ENCODE measurements at places on chromosomes 16 and 17. TPM values are rescaled to one million over a fixed set of nuclear protein-coding genes. Genes with fewer than 3 reads are reported as not detected.

Gene SF3B3
- total RNA-seq = 137 TPM

- no peak for DNase-seq
These were observed 331.4 kb upstream of the WSB1 start for GRCh38 chr17:26962255-26963162.

GRCh38 chr17:68382582-68383085 lies 74.7 kb downstream of the WIPI1 start:
- no peak for DNase-seq

- DNase-seq = no peak
These were observed 243.9 kb downstream of the CA10 start for GRCh38 chr17:51914577-51914976.

DNA sequence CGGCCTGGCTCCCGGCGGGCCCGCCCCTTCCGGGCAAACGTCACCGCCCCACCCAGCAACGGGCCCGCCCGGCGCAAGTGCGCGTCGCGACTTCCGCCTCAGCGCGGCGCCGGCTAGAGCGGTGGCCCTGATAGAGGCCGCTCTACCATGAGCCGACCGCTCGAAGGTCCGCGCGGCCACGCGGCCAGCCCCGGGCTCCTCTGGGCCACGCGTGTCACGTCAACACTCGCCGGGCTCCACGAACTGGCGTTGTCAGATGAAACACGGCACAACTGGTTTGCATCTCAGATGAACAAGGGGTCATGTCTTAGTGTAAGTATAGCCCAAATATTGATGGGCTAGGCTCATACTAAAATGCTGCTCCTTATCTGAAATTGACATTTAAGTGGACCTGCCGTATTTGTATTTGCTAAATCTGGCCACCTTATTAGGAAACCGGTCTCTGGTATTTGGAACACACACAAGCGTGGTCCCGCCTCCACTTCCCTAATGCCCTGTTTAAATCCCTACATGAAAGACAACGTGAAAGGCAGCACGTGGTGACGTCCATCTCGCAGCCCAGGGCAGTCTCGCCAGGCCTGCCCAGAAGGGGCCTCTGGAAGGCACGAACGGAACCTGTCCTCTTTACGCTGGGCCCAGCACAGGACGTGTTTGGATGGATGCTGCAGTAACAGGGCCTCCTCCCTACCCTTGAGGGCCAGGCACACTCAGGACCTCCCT lies at the start of gene ZNF598:
ZNF598 (minus strand) TSS at position 31 of the 720 bp plus-strand sequence.
- DNase-seq = peak; percentile 93

Gene TBC1D3C
- not detected for total RNA-seq

DNA sequence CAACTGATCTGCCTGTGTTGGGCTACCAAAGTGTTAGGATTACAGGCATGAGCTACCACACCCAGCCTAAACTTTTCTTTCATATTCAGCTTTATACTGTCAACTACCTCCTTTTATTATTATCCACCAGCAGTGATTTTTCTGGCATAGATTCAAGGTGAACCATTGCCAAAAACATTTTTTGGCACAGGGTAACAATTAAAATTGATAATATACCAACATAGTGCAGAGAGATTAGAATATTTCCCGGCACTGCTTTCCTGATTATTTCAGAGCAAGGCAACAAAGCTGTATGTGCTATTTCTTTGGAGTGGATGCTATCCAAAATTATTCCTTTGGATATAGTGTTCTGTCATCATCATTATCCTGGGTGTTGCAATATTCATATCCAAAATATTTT lies 781.6 kb upstream of the SOX9 start:
- no peak for DNase-seq

- no peak for DNase-seq
These were observed 722.9 kb upstream of the EEF2KMT start for GRCh38 chr16:5820472-5820871.

DNA sequence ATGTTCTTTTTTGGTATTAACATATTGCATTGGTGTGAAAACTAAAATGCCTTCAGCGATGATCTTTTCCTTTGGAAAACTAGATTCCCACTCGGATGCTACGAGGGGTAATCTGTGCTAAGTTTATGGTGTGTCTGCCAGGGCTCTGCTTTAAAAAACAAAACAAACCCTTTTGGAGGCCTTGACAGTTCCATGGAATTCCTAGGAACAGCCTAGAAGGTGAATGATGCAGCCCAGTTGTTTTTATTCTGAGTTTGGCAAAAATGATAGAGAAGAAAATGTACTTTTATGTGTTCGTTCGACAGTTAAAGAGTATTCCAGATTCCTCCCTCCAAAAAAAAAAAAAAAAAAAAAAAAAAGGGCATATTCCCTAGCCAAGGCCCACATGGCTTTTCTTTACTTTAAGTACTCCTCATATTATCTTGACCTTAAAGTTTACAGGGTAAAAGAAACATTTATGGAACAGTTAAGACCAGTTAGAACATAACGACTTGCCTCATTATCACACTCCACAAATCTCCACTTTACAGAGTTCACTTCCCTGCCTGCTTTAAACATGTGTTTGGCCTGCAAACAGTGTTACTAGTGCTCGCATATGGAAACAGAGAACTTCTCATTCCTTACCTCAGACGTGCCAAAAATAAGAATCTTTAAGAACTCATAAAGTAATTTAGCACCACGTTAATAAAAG lies 159.1 kb downstream of the WWOX start:
- DNase-seq = peak; percentile 54

- DNase-seq = peak; percentile 39
These were observed 3.2 kb upstream of the PER1 start for GRCh38 chr17:8155231-8155995.

Gene MATCAP1
- 14.1 TPM for total RNA-seq

Gene GNG13
- total RNA-seq = not detected

Gene KRTAP2-2
- total RNA-seq = not detected

- peak; percentile 38 for DNase-seq
These were observed 943 bp downstream of the CNTROB start for GRCh38 chr17:7932949-7933348.

DNA sequence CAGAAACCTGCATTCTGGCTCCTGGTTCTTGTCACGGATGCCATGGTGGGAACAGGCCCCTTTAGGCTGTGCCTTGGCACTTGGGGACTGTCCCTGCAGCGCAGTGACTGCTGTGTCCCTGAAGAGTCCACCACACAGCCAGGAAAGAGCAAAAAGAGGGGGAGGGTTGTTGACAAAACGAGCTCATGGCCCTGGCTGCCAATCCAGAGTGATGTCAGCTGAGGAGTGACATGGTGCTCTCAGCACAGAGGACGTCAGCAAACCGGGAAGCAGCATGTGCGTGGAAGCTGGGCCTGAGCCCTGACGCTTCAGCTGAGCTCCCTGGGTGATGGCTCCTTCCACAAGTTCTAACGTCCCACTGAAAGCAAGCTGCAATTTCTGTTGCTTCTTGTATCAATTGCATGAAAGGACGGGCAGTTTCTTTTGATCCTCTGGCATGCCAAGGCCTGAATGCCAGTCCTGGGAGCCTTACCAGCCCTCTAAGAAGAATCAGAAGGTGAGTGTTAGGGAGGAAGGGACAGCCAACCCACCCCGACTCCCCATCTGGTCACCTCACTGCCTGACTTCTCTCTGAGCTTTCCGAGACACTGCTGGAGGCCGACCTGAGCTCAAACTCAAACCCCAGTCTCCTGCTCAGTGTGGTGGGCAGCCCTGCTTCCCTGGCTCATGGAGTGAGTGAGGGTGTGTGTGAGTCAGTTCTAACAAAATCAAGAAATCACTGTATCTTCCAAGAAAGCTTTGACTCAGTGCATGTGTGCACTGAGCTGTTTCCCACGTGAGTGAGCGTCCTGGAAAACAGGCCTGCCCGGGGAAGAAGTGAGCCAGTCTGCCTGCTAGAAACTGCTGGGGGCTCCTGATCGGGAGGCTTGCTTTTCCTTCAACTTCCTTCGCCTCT lies 14.7 kb upstream of the WNT3 start:
- DNase-seq = peak; percentile 40

DNA sequence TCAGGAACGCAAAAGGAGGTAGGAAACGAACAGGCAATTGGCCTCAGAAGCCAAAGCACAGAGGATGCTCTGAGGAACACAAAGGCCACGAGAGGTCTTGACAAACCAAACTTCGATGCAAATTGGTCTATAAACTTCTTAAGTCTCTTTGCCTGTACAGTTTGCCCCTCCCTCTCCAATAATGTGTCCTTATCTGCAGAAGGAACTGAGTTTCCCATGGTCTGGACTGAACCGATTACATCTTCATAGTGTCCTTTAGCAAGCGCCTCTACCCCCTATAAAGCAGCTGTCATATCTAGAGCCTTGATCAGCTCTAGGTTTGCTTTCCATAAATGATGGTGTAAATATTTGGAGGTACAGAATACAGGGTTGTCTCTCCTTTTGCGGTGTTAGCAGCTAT lies 3.1 kb upstream of the CDRT4 start:
- DNase-seq = no peak

DNA sequence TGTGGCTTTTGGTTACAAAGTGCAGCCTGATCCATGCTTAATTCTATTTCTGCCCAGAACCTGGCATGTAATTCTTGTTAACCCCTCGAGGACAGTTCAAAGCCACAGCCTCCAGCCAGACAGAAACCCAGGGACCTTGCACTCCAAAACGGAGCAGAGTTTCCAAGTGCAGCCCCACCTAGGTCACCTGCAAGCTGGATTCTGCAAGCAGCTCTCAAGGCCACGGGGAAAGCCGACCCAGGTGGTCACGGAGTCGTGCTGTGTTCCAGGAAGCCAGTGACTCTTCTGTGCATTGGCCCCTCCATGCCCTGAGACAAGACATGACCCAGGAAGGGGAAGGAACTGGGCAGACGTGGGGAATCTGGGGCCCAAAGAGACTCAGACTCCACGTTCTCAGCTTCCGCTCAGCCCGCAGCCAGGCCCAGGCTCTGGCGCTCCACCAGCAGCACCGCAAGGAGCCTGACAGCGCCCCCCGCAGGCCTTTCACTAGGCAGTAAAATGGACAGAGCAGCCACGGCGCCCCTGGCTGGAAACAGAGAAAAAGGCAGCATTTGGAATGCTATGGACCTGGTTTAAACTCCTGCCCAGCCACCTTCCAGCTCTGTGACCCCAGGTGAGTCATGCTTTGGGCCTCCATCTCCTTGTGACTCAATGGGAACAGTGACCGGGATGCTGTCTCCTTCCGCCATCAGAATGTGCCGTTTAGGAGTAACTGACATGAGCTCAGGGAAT lies 27.3 kb upstream of the GSG1L start:
- DNase-seq = no peak

DNA sequence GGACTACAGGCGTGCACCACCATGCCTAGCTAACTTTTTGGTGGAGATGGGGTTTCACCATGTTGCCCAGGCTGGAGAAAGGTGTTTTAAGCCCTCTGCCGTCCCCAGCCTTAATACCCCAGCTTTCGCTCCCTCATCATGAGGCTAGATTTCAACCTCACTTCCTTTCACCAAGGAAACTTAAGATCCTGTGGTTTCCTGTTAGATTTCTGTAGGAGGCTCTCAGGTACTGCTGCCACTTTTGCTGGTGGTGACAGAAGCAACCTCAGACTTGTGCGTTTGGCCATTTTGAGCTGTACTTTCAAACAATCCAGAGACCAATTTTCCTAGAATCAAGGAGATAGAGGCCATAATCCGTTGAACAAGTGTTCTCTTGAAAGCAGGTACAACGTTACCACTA lies 36.2 kb downstream of the MPHOSPH6 start:
- no peak for DNase-seq

Gene SRSF2
- total RNA-seq = 129 TPM

Gene HS3ST3B1
- total RNA-seq = 2.3 TPM

Gene EIF3C
- 102 TPM for total RNA-seq

DNA sequence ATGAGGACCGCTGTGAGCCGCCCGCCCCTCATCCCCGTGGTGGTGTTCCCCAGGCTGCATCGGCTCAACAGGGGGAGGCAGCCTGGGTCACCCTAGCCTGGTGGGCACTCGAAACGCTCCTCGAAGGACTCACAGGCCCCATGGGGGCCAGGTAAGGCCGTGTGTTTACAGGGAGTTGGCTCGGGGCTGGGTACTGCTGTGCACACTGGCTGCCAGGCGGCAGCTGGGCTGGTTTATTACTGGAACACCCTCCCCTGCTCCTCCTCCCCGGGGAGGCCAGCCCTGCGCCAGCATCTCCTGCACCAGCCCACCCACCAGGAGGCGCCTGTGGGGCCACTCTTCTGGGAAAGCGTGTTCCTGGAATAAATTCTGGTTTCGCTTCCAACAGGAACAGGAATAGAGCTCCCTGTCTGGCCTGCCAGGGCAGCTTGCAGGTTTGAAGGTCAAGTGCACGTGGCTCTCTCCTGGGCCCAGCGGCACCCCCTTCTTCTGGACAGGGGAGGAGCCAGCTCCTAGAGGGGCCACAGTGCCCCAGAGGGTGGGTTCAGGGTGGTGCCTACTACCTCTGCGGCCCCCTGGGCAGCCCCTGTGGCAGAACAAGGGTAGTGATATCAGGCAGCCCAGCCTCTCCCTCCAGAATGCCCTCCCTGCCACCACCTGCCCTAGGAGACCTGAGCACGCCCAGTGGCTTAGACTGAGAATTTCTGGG lies 11.3 kb downstream of the MCRIP1 start:
- peak; percentile 64 for DNase-seq

DNA sequence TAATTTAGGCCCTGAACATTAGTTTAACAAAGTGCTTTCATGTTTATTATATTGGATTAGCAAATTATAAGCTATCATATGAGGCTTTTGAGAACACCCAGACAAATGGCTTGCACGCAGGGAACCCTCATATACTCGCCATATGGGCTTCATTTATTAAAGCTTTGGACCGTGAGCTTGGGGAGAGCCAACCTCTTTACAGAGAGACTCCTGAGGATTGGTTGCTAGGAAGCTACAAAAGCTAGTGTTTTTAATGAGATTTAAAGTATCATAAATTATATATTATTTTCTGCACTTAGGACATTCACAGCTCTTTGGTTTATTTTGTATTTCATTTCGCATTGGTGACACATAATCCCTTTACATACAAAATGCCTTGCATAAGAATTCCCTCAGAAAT lies 193.8 kb upstream of the TOX3 start:
- no peak for DNase-seq

Measured in tongue (tissue), 3 donors.